B cell (primary cell): ENCODE measurements at places on chromosomes 11 and 22. TPM values are rescaled to one million over a fixed set of nuclear protein-coding genes. Genes with fewer than 3 reads are reported as not detected.

LMNTD2 gene
- polyA plus RNA-seq = 29.6 and 34.9 TPM in 2 replicates

TMEM134 gene
- 197 and 261 TPM in 2 replicates for polyA plus RNA-seq

BIK gene
- polyA plus RNA-seq = 2.7 and 3.0 TPM in 2 replicates

DNA sequence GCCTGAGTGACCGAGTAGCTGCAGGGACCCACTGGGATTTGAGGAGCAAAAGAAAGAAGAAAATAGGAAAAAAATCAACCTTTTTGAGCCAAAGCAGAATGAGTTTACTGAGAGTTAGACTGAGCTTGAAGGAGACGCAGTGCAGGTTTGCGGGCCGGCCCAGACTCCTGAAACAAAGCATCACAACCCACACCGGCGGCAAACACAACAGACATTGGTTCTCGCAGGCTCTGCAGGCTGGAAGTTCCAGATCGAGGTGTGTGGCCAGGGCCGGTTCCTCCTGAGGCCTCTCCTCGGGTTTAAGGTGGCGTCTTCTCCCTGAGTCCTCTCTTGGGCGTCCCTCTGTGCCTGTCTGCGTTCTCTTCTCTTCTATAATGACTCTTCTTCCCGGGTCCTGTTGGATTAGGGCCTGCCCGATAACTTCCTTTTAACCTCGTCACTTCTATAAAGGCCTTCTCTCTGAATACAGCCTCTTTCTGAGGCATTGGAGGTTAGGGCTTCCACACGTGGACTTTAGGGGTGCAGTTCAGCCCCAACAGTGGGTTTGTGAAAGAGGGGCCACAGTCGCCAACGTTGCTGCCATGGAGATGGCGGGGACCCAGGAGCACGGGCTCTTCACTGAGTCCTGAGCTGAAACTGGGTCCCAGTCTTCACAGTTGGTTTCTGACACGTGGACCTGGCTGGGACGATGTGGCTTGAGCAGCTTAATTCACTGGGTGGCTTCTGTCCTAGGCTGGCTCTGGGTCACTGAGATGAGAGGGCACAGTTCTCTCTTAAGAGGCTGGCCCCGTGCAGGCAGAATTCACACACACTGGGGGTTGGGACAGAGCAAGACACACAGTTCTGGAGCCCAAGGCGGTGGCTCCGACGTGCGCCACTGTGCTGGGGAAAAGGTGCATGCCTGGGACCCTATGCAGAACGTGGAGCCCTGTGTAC, 1047.7 kb downstream of the BRD1 start:
- DNase-seq = no peak

- no peak for DNase-seq
Measured at GRCh38 chr11:119622454-119623143, 106.4 kb downstream of the NECTIN1 start.

- no peak for DNase-seq
Measured at GRCh38 chr22:17707526-17707925, 66.7 kb downstream of the BID start.

- no peak for DNase-seq
Measured at GRCh38 chr22:50739279-50739691, 1.3 kb downstream of the ACR start.

GRCh38 chr22:37544955-37545702, 15.2 kb upstream of the CDC42EP1 start:
- DNase-seq = peak; percentile 54
